ENCODE measurements at places on chromosomes 12 and 14. TPM values are rescaled to one million over a fixed set of nuclear protein-coding genes. Genes with fewer than 3 reads are reported as not detected.
A peak's percentile ranks its signal among the peaks of the same experiment; 100 is the strongest.

GPR132 gene
- total RNA-seq: 0.24 TPM

GRCh38 chr12:51897181-51897580 lies 9.3 kb downstream of the ANKRD33 start:
- no peak for DNase-seq

GRCh38 chr14:45038865-45039264 lies 45.1 kb upstream of the PRPF39 start:
- DNase-seq: no peak

GRCh38 chr12:107992870-107993451 lies 136.1 kb upstream of the WSCD2 start:
- DNase-seq: peak; percentile 73

DNA sequence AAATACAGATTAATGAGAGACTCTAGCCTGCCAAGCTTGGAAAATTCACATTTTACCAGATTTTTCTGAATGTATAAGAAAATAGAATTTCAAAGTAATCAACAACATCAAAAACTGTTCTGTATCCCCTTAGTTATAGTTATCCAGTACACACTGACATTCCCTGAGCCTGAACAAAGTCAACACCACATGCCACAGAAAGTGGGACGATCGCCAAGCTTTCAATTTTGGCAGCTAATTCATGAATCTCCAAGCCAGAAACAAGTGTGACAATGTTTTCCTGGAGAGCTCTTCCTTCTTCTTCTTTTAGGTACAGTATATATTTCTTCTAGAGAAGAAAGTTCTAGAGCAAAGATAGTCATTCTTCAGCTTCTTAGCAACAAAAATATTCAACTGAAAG lies 290.2 kb downstream of the PRKD1 start:
- no peak for DNase-seq

- DNase-seq: no peak
These were observed 136.2 kb downstream of the MED13L start for GRCh38 chr12:116141110-116141832.

OR6C75 gene
- total RNA-seq: not detected

DNA sequence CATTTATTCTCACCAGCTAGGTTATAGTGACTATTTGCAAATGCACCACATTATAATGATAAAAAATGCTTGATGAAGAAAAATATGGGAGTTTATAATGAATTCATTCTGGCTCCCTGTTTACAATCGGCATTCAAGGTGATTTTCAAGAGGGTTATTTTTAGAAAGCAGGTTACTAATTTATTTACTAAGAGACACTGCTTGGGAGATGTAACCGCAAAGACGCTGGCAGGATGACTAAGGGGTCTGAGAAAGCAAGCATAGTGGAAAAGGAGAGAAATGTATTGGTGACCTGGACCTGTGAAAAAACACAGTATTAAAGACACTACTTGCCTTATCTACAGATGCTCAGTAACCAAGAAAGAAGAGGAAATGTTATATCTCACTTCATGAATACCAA lies 13.3 kb upstream of the PITPNM2 start:
- no peak for DNase-seq

DNA sequence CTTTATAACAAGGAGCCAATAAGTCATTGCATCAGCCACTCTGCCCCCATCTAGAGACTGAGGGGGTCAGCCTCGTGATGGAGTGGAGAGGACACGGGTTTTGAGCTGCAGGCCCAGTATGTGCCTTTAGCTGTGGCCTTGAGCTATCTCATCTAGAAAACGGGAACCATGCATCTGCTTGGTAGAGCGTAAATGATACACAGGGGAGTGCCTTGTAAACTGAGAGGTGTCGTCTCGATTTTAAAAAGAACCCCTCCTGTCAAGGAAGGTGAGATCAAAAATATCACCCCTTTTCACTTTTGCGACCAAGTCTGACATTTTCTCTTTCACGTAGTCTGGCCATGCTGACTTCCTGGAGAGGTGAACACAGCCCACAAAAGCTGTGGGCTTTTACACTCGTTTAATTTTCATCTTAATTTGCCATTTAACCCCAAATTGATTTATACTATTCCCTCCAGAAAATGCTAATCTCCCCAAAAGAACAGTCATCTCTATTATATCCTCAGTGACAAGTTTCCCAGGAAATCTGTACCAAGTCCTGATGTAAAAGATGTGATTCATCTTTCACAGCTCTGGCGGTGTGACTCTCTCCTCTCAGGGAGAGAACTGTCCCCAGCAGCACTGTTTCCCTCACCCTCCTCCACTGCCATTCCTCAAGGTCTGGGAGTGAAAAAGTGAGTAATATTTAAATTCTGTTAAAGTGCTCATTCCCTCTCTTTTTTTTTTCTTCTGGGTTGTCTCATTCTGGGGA lies 30.6 kb downstream of the VCPKMT start:
- DNase-seq: no peak

DNA sequence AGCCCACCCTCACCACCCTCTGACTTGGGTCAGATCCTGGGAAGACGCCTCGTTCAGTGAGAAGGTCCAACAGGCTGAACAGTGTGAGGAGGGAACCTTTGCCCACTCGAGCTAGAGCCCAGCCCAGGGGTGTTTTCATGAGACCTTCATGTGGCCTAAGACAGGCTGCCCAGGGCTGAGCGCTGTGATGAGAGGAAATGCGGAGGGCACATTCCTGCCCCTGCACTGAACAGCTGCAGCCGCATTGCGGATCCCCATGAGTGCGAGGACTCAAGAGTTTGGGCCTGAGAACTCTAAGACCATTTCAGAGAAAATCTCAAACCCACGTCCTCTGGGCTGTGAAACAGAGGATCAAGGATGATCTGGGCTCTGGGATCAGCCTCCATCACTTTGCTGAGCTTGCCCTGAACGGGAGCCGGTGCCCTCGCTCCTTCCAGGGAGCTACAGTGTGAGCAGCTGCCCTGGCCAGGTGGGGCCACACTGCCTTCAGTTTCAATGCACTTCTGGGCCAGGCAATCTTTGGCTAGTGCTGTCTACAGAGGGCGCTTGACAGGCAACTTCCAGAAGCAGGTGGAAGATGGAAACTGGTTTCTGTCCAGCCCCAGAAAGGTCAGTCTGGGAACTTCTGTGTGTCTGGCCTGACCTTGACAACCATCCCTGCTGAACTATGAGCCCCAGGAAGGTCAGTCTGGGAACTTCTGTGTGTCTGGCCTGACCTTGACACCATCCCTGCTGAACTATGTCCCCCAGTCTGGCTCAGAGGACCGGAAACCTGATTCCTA lies 43.5 kb upstream of the P2RX7 start:
- no peak for DNase-seq

GRCh38 chr12:19151298-19151697 lies 21.8 kb downstream of the PLEKHA5 start:
- DNase-seq: no peak

GRCh38 chr12:128077211-128077916 lies 189.6 kb upstream of the TMEM132C start:
- no peak for DNase-seq

GPX2 gene
- total RNA-seq: 59.8 TPM

DNA sequence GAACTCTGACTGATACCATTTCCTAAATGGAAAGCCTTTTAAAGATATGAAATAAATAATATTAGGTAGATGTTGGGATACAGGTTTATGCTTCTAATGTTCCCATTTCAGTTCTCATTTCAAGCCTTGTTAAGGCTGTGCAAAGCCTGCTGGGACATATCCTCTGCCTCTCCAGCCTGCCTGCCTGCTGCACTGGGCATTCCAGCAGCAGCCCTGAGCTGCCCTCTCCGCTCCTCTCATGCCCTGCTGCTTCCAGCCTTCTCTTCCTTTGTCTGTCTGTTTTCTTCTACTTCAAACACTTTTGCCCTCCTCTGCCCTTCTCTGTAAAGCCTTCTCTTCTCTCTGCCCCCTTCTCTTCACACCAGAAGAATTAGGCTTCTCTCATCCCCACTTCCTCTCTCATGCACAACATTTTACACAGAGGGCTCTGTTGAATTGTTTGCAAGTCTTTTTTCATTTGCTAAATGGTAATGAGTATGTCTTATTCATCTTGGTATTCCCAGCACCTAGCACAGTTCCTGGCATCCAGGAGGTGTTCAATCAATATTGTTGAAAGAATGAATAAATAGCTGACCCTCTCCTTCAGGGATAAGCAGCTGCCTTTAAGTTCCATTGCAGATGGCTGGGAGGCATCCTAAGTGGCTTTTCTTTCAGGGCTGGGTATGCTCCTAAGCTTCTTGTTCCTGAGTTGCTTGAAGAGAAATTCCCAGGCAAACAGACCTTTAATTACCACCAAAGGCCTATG lies 292.3 kb downstream of the TMEM117 start:
- DNase-seq: no peak

DNA sequence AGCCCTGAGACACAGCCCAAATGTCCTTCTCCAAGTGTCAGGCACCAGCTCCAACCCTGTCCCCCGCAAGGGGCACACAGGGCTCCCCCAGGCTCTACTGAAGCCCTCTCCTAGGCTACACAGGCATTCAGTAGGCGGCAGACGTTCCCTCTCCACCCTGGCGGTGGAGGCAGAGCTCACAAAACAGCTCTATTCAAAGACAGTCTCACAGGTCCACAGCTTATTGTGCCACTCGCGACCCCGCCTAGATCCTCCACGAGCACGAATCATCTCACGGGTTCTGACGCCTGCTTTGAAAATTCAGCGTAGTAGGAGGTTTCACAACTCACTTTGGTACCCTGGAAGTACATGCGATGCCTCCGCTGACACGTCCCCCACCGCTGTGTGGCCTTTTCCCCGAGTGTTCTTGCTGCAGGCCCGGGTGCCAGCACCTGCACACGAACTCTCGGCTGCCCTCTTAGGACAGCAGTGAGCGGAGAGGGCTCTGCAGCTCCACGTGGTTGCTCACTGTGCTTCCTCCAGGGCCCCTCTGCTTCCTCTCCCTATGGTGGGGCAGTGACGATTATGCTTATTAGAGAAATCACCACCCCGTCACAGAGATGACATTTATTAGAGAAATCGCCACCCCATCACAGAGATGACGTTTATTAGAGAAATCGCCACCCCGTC lies 78.5 kb downstream of the ADGRD1 start:
- DNase-seq: no peak

TPPP2 gene
- total RNA-seq: not detected

TSPAN9 gene
- 35.3 TPM for total RNA-seq

FSCB gene
- total RNA-seq: not detected

GRCh38 chr12:21379218-21379617 lies 6.5 kb downstream of the IAPP start:
- no peak for DNase-seq

DNA sequence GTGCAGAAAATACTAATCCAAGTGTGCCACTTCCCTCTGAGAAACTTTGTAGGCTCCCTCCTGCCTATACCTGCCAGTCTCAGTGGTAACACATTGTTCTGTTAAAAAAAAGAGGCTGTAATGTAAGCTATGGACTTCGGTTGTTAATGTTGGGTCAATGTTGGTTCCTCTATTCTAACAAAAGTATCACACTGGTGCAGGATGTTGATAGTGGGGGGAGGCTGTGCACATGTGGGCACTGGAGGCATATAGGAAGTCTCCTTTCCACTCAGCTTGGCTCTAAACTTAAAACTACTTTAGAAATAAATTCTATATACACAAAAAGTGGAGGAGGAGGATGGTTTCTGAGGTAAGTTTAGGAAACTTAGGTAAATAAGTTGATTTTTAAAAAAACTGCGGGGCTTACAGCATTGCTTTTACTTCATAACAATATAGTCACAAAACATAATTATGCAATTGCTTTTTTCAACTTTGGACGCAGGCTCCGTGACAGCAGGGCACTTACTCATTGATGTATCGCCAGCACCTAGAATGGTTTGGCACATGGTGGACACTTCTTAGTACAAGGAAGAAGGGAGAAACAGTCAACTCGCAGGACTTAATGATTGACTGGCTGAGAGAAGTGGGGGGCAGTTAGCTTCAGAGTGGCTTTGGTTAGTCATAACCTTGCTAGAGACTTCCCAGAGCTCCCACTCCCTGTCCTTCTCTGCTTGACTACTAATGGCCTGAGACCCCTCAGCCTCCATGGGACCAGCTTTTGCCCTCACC lies 7.9 kb upstream of the NYNRIN start:
- DNase-seq: no peak
